NCI-H774 (cell line): ENCODE measurements at places on chromosomes 2 and 18.

- no peak for DNase-seq
Measured at GRCh38 chr18:28485918-28486317, 309.0 kb upstream of the CDH2 start.

GRCh38 chr2:127173057-127173456 is 47.0 kb downstream of the CYP27C1 start:
- no peak for DNase-seq

- DNase-seq = no peak
Measured at GRCh38 chr2:75709297-75709696, 1.4 kb downstream of the GCFC2 start.

DNA sequence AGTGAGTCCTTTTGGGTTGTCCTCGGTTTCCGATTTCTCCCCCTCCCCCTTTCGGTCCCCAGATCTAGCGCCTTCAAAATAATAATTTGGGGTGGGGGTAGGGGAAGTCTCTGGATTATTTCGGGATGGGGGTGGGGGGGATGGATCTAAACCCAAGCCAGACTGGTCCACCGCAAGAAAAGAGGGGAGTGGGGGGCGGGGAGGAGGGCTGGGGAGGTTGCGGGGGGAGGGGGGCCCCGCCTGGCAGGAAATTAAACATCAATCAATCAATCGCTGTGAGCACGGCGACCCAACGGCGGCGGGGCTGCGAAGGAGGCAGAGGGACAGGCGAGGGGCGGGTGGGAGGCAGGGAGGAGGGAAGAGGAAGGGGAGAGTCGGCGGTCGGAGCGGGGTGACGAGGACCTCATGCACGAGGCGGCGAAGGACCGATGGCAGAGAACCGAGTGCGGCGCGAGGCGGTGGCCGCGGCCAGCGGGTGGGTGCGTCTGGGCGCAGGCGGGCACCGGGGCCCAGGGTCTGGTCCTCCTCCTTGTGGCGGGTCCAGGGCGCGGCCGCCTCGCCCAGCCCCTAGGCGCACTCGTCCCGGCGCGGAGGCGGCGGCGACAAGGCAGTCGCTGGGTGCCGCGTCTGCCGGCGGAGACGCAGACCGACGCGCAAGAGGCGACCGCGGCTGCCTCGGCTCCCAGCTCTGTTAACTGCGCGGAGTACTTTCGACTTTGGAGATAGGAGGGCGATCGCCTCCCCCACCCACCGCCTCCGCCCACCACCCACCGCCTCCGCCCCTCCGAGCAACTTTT is 468 bp upstream of the SATB2 start:
- no peak for DNase-seq

- DNase-seq = no peak
Measured at GRCh38 chr18:54880395-54881105, 52.3 kb downstream of the RAB27B start.

DNA sequence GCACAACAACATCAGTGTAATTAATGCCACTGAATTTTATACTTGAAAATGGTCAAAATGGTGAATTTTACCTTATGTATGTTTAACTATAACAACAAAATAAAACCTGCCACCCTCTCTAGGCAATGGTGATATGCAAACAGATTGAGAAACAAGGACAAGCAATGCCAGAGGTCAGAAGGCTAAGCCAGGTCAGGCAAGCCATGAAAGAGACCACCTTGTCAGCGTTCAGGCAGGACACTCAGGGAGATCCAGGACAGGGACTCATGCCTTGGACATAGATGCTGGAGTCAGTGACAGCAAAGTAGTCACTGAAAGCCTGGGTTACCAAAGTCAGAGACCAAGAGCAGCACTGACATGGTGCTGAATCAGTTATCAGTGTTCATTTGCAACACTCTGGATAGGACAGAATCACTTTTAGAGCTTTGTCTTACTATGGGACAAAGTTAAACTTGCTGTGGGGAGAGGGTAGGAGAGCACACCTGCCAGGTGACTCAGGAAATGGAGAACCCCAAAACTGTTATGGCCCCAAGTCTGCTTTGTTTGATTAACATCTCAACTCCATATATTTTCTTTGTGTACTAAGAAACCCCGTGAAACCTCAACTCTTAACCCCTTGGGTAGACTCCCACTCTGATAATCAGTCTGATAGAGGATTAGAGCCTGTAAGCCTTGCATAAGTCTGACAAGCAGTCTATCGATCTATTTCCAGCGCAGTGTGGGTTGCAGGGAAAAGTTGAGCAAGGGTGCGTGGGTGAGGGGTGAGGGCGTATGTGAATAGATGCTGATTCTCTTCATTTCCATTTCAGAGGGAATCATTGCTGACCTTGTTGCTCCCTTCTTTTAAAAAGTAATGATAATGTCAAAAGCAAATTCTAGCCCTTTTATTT is 48.7 kb upstream of the ZNF385B start:
- DNase-seq = no peak

- no peak for DNase-seq
Measured at GRCh38 chr18:63339920-63340484, 20.4 kb upstream of the BCL2 start.

- no peak for DNase-seq
Measured at GRCh38 chr2:233090879-233091278, 30.7 kb downstream of the INPP5D start.

- no peak for DNase-seq
Measured at GRCh38 chr18:21242780-21243401, 859 bp downstream of the GREB1L start.

DNA sequence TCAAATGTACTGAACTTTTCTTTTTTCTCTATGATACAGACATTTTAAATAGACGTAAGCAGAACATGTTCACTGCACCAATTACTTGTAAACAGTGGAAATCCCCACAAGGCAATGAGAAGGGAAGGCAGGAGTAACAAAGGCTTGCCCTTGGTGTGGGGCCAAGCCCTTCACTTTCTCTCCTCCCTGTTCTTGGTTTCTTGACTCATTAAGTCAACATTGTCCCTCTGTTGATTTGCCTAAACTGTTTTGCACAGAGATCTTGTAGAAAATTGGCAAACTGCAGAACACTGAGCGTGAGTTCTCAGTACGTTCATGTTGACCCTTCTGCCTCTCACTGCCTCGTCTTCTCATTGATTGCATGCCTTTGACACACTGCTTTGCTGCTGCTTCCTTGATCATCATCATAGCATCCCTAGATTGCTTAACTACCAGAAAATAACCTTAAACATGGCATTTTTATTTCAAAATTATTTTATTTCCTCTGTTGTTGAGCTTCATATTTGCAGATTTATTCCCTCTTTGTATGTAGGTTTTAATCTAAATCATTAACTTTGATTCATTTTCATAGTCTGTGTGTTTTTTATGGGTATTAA is 257.7 kb downstream of the PTGR3 start:
- DNase-seq = peak; percentile 29

DNA sequence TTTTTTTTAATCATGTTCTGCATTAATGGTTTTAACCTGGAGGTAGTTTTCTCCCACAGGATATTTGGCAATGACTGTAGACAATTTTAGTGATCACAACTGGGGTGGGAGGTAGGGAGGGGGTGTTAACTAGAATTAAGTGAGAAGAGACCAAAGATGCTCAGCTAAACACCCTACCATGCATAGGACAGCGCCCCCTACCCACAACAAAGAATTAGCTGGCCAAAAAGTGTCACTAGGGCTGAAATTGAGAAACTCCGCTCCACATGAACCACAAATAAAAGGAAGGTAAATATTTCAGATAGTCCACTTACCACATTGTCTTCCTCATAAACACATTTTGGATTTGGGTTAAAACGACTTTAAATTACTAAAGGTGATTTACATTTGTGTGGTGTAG is 942.6 kb downstream of the SUCLG1 start:
- no peak for DNase-seq

DNA sequence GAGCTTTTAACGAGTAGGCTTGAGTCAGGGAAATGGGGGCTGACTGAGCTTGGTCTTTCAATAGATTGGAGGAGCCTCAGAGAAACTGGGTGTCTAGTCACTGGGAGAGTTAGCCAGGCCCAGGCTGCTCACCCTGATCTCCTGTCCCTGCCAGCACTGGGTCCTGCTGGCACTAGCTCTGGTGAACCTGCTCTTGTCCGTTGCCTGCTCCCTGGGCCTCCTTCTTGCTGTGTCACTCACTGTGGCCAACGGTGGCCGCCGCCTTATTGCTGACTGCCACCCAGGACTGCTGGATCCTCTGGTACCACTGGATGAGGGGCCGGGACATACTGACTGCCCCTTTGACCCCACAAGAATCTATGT is 720 bp downstream of the KRTCAP3 start:
- DNase-seq = no peak

- DNase-seq = no peak
Measured at GRCh38 chr2:121723316-121723715, 13.4 kb downstream of the NIFK start.

- no peak for DNase-seq
Measured at GRCh38 chr2:236752096-236752495, 182.5 kb downstream of the ACKR3 start.

- DNase-seq = no peak
Measured at GRCh38 chr2:232999354-232999753, 13.7 kb downstream of the NGEF start.

DNA sequence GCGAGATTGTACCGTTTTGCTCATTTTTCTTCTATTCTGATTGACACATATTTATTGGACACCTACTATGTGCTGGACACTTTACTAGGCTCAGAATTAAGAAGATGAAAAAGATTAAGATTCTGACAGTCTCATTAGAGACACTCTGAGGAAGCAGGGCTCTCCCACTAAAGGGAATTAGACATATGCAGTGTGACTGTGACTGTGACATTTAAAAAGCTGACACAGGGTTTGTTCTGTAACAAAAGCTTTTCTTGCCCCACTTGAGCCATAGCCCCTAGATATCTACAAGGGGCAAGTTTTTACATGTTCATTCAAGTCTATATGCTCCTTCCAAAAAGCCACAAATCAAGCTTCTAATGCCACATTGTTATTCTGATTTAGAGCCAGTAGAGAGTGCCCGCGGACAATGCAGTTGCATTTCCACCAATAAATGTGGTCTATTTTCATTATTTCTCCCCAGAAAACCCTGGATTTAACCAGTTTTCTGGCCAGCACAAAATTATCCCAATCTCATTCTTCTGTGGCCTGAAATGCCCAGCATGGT is 9.8 kb downstream of the ARHGAP25 start:
- no peak for DNase-seq

GRCh38 chr2:53347269-53347668 is 420.3 kb upstream of the CHAC2 start:
- DNase-seq = no peak

- DNase-seq = no peak
Measured at GRCh38 chr2:75808793-75809535, 98.2 kb upstream of the GCFC2 start.

DNA sequence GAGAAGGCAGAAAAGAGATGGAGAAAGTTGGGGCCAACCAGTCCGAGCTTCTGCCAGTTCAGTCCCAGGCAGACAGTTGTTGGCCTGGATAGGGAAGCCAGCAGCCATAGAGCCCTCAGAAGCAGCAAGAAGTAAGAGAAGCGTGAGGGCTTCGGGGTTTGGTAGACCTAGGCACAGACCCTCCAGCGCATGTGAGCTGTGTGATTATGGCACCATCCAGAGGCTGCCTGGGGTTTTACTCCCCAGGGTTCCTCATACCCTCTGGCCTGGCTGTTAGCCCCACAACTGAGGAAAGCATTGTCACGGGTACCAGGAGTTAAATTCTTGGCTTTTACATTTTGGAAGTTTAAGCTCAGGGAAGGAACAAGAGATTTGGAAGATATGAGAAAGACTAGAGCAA is 93.7 kb upstream of the RAB6C start:
- DNase-seq = no peak

GRCh38 chr2:20015482-20016083 is 3.1 kb upstream of the MATN3 start:
- DNase-seq = no peak

DNA sequence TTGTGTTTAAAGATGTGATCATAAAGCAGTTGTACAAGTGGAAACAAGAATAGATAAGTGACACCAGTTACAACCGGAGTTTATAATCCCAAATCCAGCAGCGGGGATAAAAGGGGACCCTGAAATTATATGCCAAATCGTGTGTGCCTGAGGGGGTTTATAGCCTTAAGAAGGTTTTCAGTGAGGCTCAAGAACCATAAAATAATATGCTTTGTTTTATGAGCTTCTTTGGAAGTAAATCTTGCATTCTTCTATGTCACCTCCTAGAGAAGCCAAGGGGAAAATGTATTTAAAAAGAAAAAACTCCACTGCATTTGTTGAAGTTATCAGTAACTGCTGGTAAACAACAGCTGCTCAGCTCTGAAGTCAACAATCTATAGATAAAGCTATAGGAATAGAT is 25.8 kb upstream of the MAP3K20 start:
- no peak for DNase-seq

DNA sequence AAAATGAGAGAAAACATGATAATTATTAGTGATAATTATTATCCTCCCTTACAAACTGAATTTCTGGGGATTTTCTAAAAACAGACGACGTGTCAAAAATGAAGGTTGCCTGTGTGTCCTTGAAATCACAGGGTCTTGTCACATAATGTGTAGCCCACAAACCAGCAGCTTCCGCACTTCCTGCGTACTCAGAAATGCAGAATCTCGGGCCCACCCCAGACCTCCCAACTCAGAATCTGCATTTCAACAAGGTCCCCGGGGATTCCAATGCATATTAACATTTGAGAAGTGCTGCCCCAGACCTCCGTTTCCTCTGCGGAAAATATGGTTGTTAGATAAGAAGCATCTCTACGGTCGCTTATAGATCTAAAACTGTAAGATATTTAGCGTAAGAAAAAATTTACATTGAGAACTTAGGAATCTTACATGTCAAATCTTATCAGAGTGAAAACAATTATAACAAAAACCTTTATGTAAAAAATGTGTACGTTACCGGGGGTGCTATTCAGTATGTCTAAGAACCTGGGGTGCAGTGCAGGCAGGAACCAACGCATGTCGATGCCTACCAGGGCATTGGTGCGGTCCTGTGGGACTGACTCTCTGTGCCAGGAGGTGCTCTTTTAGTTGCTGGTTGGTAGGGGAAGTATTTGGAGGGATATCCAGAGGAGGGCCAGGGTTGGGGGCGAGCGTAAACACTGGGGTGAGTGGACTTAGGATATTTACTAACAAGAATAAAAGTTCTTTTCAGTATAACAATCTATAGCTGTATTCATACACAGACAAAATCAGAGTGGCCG is 15.2 kb downstream of the CDKL4 start:
- no peak for DNase-seq

DNA sequence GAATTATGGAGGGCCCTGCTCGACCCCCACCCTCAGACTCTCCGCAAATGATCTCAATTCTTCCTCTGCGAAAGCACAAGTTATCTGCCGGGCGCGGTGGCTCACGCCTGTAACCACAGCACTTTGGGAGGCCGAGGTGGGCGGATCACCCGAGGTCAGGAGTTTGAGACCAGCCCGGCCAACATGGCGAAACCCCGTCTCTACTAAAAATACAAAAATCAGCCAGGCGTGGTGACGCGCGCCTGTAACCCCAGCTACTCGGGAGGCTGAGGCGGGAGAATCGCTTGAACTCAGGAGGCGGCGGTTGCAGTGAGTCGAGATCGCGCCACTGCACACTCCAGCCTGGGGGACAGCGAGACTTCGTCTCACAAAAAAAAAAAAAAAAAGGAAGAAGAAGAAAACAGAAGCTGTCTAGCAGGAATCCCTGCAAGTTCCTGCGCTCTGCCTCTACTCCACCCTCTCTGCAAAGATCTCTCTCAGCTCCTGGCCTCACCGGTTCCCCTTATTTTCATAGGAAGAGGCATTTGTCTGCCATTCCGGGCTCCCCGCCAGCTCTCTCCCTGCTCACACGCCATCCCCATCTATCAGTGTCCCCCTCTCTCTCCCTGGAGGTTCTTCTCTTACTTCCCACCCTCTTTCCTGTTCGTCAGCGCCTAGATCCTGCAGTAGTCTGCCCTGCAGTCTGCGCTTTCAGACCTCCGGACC is 13.5 kb upstream of the COLEC12 start:
- no peak for DNase-seq
